ENCODE measurements at places on chromosomes 2 and 18. TPM values are rescaled to one million over a fixed set of nuclear protein-coding genes. Genes with fewer than 3 reads are reported as not detected.

The OSBPL1A gene
- 71.3 TPM for total RNA-seq

The CRYBA2 gene
- total RNA-seq, result not detected

The HOXD12 gene
- total RNA-seq, result 1.8 TPM

The RAB17 gene
- total RNA-seq, result 2.8 TPM

The C1QL2 gene
- not detected for total RNA-seq

The C2orf66 gene
- total RNA-seq, result not detected

The SKA1 gene
- 0.68 TPM for total RNA-seq

The LINC00305 gene
- total RNA-seq, result not detected

The MYOM1 gene
- 23.2 TPM for total RNA-seq

The TRIM54 gene
- total RNA-seq, result not detected

The NTSR2 gene
- not detected for total RNA-seq

The ABHD3 gene
- total RNA-seq, result 7.2 TPM

The ZNF407 gene
- total RNA-seq, result 16.3 TPM

The RAMP1 gene
- total RNA-seq, result 788 TPM

The NXPH2 gene
- not detected for total RNA-seq

The TXNL4A gene
- 16.9 TPM for total RNA-seq

The TMEM178A gene
- 1.1 TPM for total RNA-seq

The ABHD1 gene
- total RNA-seq, result not detected

The DSC1 gene
- not detected for total RNA-seq

The APLF gene
- 11.1 TPM for total RNA-seq

The REV1 gene
- 73.1 TPM for total RNA-seq

The SLC5A6 gene
- 11.1 TPM for total RNA-seq

The DNAJC5G gene
- total RNA-seq, result 1.7 TPM

The BCL2 gene
- total RNA-seq, result 25.7 TPM

The APCDD1 gene
- total RNA-seq, result 42.1 TPM

The SLC5A7 gene
- 2.9 TPM for total RNA-seq

The EVA1A gene
- not detected for total RNA-seq

The IL1B gene
- 3.8 TPM for total RNA-seq

The CCDC74B gene
- 3.2 TPM for total RNA-seq

The TEX44 gene
- total RNA-seq, result not detected

The LYPD6 gene
- 2.0 TPM for total RNA-seq

The RBFA gene
- 25.0 TPM for total RNA-seq

The GPR17 gene
- not detected for total RNA-seq

Measured in sigmoid colon (tissue), 7 donors.